ENCODE measurements at places on chromosomes 2 and 18.
A peak's percentile ranks its signal among the peaks of the same experiment; 100 is the strongest.

- DNase-seq: no peak
Measured at GRCh38 chr18:59360381-59360780, 1.3 kb upstream of the LMAN1 start.

DNA sequence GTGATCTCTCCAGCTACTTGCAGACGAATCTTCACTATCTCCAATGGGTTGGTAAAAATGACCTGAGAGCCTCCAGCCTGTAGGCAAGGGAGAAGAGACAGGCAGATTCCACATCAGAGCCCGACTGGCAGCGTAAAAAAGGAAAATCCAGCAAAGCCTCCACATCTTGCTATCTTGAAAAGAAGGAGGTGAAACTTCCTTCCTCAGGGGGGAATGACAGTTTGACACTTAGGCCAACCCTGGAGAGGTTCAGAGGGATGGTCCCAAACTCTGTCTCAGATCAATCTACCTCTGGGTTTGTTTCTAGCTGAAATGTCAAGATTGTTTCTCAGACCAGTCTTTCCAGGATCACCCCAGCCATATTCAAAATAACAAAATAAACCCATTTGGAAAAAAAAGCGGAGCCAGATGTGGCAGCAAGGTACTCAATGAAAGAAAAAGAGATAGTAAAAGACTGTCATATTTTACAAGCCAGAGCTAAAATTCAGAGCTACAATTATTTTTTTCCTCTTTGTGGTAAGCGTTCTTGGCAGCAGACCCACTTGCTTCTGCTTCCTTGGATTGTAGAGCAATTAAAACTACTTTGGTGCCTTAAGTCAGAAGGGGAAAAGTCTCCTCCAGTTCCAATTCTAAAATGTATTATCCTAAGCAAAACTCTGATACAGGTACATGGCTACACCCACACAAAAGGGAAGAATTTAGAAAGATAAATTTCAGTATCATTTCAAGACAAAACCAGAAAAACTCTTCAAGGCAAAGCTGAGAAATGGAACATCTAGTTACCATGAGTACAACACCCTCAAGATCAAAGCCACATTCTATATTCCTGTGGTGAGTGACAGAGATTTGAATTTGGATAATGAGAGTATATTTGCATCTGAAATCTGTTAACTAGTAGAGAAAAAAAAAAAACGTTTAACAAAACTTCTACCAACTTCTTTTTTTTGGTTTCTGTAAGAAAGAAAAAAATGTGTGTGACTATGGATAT, 100.1 kb downstream of the SLC25A12 start:
- DNase-seq: no peak

DNA sequence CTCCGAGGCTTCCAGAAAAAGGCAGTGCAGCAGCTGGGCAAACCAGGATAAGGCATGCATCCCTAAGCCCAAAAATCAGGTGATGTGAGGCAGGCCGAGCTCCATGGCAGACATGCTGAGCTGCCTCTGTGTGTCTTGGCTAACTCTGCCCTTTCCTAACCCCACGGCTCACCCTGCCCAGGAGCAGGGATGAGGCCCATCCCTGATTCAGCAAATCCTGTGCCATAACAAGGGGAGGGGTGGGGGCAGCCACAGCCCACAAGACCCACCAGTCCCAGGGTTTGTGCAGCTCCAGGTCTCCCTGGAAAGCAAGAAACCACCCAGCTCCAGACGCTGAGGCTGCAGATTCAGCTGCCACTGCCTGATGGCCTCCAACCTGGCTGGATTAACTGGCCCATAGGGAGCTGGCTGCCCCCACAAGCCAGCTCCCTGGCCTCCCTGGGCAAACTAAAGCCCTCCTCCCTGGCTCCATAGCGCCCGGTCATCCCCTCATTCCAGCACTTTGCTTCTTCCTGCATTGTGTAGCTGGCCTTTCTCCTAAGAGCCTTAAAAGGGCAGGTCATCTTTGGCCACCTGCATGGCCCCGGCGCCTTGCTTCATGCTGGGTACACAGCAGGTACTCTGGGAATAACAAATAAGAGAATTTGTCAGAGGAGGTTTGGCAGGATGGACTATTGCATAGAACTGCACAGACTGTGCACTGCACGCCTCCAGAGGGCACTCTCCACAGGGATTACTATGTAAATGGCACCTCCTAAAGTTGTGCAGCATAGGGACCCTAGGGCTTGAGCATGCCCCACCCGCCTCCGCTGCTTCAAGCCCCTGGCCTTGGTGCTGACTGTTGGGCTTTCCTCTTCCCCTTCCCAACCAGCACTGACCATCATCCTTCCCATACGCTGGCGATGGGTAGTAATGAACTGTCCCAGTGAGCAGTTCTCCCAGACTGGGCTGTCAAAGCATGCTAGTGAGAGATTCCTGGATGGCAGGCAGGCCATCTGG, 10.7 kb downstream of the STEAP3 start:
- DNase-seq: no peak

DNA sequence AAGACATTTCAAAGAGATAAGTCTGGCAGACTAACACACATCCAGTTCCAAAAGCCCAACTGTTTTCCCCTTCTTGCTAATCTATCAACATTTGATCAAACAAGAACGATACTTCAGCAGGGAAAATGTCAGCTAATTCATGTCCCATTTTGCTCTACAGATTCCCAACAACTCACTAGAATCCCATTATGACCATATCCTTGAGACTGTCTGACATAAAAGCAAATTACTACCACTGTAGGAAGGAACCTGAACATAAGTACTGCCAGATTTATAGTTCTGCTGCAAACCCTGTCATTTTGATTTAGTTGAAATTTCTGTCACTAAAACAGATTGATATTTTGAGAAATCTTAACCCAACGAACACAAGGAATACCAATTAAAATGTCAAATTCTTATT, 193.0 kb upstream of the REG3G start:
- no peak for DNase-seq

GRCh38 chr2:25822190-25823117, 55.8 kb downstream of the ASXL2 start:
- no peak for DNase-seq

DNA sequence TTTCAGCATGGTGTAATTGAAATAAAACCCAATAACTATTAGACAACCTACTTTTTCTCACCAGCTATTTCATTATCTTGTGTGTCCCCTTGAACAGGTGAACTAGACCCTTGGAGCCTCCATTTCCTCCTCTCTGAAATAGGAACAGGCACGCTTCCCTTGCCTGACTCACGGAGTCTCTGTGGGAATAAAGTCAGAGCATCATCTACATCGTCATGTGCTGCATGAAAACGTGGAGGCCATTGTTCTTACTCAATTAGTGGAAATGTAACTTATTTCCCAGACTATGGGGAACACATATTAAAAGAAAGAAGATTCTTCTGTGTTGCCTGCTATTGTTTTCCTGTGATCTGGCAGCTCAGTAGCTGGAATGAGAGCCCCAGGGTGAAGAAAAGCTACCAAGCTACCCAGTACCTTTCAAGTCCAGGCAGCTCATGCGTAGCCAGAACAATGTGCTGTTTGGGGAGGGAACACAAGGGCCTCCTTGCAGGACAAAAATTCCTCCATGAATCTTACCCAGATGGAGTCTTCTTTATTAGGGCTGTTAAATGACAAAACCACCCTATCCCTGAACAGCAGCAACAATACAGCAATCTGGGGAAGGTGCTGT, 59.8 kb downstream of the SOX11 start:
- DNase-seq: no peak

DNA sequence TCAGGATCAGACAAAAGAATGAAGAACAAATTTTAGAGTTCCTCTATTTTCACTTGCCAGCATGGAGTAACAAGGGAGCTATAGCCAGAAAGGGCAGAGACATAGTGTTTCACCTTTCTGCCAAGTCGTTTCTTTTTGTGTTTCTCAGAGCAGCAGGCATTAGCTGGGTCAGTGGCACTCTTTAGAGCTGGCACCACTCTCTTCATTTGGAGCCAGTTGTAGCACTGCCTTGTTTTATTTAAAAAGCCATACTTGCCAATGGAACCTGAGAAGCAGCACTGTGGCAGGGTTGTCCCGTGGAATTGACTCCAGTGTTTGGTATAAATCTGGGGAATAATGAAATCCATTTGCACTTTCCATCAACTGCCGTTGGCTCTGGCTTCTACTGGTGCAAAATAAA, 64.0 kb downstream of the LRRTM4 start:
- no peak for DNase-seq

DNA sequence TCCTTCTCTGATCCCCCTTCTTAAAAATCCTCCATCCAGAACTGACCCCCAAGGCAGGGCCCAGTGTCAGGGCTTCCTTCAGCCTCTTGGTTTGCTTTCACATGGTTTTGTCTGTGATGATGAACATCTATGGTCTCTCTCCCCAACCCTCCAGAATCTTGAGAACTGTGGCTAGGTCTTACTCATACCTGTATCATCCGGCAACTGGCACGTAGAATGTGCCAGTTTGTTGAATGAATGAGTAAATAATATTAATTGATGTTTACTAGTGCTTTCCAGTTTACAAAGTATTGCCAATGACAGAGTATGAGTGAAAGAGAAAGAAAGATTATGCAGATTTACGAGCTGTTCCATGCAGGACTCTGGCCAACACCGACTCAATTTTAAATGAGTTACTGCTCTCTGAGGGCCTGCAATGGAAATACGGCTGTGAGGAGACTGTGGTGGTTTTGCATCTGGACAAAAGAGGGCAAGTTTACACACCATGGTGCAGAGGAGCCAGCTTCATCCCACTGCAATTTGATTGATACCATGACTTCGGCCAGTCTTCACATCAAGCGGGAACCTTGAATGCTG, 29.9 kb upstream of the TRIB2 start:
- no peak for DNase-seq

GRCh38 chr2:72129681-72130340, 17.9 kb downstream of the CYP26B1 start:
- no peak for DNase-seq

GRCh38 chr2:200300638-200301314, 5.7 kb upstream of the SPATS2L start:
- no peak for DNase-seq

- no peak for DNase-seq
Measured at GRCh38 chr18:6210349-6211173, 204.2 kb downstream of the L3MBTL4 start.

GRCh38 chr2:227038550-227039189, 125.3 kb downstream of the COL4A4 start:
- DNase-seq: no peak

DNA sequence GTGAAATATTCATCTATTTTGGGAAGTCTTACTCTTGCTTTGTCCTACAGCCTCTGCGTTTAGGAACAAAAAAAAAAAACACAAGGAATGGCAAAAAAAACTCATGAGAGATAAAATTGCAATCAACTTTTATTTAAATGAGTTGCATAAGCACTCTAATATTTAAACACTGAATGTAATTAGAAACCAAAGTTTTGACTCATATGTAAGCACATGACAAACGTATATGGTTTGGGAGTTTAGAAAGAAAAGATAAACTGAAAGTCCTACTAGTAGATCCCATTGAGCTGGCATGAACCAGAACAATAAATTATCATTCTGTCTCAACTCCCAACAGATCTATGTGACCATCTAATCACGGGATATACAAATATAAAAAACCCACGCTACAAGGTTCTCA, 44.8 kb downstream of the REV1 start:
- no peak for DNase-seq

DNA sequence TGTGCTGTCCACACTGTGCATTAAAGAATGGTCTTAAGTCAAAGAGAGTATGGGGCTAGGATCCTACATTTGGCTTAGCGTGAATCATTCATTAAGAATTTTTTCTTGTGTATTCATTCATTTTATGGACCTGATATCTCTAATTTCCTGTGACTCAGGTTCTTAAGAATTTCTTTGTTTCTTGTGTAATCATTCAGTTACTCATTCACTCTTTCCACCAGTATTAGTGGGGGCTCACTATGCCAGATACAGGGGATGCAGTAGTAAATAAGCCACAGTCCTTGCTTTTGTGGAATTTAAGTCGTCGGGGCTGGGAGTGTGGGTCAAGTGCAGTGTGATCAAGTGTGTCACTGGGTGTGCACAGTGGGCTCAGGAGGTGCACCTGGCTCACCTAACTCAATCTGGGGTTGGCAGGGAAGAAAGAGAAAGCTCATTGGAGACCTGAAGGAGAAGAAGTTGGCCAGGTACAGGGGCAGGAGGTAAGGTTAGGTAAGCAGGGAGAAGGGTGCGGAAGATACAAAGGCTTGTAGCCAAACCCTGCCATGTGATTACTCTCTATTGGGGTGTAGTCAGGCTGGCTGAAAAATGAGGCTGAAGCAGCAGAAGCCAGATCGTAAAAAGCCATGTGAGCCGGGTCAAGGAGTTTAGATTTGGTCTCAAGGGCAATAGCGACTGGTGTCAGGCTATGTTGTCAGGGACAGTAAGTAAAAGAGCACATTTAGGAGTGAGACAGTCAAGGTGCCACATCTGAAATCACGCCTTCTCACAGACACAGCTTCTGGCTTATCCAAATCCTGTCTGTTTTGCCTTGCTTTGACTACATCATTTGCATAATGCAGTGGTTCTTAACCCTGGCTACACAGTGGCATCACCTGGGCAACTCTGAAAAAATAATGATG, 67.2 kb downstream of the KCTD1 start:
- no peak for DNase-seq

DNA sequence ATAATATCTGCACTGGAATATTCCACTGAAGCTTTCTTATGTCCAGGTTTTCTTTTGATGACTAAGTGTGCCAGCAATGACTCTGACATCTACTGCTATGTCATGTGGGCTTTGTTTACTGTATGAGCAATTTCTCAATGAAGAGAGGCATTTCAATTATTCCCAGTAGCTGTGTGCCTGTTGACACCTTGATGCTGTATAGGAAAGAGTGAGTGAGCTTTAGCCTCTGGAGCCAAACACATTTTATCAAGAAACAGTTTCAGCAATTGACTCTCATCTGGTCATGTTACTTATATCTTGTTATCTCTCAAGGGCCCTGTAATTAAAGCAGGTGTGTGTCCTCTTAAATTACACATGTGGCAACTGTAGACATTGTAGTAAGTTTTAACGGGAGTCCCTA, 493.2 kb upstream of the FANCL start:
- DNase-seq: peak; percentile 32

DNA sequence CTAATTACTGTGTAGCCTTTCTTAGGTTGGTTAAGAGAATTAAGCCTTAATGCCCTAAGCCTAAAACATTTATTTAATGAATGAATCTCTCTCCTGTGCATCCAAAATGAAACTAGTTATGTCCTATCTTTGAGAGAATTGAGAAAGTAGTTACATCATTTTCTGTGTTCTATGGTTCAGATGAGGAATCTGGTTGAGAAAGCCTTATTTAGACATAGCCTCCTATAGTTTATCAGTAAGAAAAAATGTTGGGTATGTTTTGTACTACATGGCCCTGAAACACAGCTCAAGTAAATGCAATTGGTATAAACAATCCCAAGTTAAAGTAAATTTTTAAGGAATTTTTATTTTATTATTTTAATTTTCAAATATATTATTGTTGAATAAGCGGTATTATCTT, 25.9 kb upstream of the RAMP1 start:
- DNase-seq: no peak

- peak; percentile 69 for DNase-seq
Measured at GRCh38 chr2:148989882-148990493, 48.5 kb upstream of the LYPD6B start.

DNA sequence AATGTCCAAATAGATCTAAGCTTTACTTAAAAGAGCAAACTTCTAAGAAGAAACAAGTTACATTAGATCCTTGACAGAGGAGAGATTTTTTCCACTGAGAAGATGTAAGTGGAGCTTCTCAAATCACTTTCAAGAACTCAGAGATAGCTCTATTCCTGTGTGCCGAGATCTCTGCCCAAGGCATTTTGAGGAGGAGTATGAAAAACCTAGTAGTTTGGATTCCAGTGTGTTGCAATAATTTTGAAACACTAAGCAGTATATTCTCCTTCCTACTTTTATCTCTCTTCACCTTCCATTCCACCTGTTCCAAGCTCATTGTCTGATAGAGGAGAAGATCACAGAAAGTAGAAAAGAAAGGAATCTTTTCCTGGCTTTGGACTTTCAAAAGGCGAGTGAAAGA, 192.0 kb upstream of the TANK start:
- no peak for DNase-seq
